H9 (cell line): ENCODE measurements at places on chromosomes 4 and X. TPM values are rescaled to one million over a fixed set of nuclear protein-coding genes. Genes with fewer than 3 reads are reported as not detected.

DNA sequence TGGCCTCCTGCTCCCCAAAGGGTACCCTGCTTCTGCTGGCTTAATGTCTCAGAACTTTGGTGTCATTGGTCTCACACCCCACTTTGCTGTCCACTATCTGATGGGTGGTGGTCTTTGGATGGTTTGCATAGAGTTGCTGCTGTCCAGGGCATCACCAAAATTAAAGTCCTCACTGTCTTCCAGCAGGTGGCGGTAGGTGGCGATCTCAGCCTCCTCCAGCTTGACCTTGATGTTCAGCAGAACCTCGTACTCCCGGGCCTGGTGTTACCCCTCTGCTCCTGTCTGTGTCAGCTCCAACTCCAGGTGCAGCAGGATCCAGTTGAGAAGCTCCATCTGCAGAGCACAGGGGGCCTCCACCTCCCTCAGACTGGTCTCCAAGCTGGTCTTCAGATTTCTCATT is 1169.5 kb upstream of the PABPC4L start:
- DNase-seq = peak; percentile 50

DNA sequence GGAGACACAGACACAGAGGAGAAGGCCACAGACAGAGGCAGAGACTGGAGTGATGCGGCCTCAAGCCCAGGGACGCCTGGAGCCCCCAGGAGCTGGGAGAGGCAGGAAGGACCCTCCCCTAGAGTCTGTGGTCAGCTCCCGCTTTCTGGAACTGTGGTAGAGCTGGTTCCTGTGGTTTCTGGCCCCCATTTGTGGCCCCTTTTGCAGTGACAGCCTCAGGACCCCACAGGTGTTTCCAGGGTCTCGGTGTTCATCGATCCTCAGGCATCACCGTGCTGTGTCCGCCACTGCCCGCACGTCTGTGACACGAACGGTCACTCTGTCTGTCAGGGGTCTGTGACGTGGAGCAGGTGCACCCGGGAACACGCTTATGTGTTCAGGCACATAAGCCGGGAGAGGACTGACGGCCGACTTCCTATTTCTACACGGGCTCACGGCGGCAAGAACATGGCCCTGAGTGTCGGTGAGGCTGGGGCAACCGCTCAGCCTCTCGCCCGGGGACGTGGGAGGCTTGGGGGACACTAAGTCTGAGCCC is 7.9 kb downstream of the GTPBP6 start:
- DNase-seq = no peak

DNA sequence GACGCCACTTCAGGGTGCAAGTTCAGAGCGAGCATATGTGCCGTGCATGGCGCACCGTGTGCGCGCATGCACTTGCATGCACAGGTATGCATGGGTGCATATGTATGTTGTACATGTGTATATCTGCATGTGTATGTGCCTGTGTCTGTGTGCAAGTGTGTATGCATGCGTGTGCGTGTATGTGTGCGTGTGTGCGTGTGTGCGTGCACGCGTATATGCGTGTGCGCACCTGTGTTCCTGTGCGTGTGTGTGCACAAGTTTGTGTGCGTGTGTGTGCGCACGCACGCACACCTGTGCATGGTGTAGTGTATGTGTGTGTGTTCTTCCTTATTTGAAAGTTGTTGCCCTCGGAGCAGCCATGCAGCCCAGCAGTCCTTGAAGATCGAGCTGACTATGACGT is 76.8 kb downstream of the GPR143 start:
- no peak for DNase-seq

DNA sequence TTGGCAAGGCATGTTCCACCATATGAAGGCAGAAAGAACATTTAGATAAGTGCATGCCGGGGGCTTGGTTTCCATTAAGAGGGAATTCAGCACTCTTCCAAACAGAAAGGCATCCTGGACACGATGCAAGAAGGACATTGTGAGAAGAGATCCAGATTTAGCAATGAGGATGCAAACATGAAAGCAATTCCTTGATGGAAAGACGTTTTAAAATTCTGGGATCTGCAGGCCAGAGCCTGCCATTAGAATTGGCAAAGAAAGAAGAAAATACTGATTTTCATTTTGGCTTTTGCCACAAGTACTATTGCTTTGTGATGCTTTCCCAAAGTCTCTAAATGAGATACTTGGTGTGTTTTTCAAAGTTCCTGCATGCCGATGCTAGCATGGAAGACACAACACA is 367.6 kb downstream of the PPP3CA start:
- DNase-seq = no peak

- DNase-seq = no peak
Observed at GRCh38 chr4:158371158-158371557, 150.5 kb upstream of the RXFP1 start.

DNA sequence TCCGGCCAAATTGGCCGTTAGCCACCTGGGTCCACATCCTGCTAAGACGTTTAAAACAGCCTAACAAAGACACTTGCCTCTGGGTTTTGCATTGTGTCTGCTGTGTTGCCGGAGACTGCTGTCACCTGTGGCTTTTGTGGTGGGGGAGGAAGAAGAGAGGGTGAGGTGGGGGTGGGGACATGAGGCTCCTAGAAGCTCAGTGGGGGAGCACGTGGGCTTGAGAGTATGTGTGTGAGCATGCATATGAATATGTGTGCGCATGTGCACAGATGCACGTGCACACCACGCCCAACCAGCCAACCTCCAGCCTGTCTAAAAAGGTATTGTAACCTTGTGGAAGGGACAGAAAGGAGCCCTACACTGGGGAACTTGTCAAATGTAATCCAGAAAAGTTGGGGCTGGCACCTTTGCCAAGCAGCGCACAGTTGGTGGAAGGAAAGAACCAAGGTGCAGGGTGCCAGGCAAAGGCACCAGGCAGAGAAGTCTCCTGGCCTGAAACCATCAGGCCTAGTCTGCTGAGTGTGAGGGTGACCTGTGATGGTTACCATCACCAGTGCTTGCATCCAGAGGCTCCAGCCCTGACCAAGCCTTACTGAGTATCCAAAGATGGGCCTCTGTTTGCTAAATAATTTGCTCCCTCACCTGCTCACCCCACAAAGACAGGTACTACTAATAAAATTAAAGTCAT is 10.1 kb upstream of the SASH3 start:
- DNase-seq = no peak

GRCh38 chrX:148593987-148594386 is 93.6 kb downstream of the AFF2 start:
- DNase-seq = no peak

DNA sequence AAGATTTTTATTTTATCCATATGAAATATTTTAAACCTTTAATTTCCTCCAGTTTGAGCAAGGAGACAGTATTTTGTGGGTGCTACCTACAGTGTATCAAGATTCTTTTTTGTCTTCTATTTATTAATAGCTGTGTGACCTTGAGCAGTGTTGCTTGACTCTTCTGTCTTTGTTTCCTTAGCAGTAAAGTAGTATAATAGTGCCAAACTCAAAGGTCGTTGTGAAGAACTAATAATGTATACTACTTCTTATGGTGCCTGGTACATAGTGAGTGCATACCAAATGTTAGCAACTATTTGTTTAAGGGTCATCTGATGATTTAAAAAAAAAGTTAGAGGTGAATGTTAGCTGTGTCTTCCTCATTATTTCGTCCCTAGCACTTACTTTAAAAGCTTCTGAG is 30.5 kb downstream of the SMARCAD1 start:
- no peak for DNase-seq

GRCh38 chr4:184012937-184013336 is 107.8 kb downstream of the STOX2 start:
- DNase-seq = no peak

- peak; percentile 82 for DNase-seq
Observed at GRCh38 chrX:139932901-139933796, at the start of gene ATP11C. ATP11C (minus strand) TSS chrX:139933053; CDS start chrX:139932042, 1,011 bp downstream.

- DNase-seq = no peak
Observed at GRCh38 chr4:173281406-173282255, 52.5 kb downstream of the HMGB2 start.

GRCh38 chrX:120561634-120562568 is 1.1 kb upstream of the CUL4B start:
- no peak for DNase-seq

- DNase-seq = no peak
Observed at GRCh38 chr4:176464748-176465147, 145.0 kb downstream of the SPCS3 start.

GRCh38 chr4:64777286-64777685 is 368.0 kb upstream of the TECRL start:
- no peak for DNase-seq

DNA sequence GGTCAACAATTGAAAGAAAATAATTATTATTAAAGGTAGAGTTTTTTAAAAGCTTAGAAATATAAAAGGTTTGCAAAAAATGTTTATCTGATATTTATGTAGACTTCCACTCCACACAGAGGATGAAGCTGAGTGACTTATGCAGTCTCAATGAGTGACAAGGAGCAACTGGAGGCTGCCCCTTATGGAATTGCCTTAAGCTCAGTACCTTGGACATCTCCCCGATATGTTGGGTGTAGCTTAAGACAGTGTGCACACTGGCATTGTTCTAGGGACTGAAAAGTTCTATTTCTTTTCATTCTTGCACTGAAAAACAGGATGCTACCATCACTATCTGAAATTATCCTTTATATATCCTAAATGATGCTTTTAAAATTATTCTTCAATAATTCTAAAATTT is 292.1 kb downstream of the PRDM5 start:
- no peak for DNase-seq

GRCh38 chr4:79662651-79663050 is 254.6 kb upstream of the GK2 start:
- DNase-seq = no peak

Gene IL13RA2
- not detected in 2 replicates for total RNA-seq

Gene PRDM8
- total RNA-seq = not detected in 2 replicates

Gene NPY5R
- 4.2 and 5.7 TPM in 2 replicates for total RNA-seq

Gene STBD1
- total RNA-seq = 1.1 TPM in 2 replicates

Gene CXorf49
- total RNA-seq = not detected in 2 replicates

Gene TKTL2
- not detected in 2 replicates for total RNA-seq

Gene ZNF518B
- 9.6 and 11.5 TPM in 2 replicates for total RNA-seq

Gene GABRQ
- total RNA-seq = 3.8 and 3.9 TPM in 2 replicates

Gene MEPE
- not detected in 2 replicates for total RNA-seq

Gene SMIM31
- not detected in 2 replicates for total RNA-seq

Gene ATP11C
- 26.4 and 28.4 TPM in 2 replicates for total RNA-seq

Gene HSD17B11
- total RNA-seq = 7.9 and 8.8 TPM in 2 replicates

Gene FDCSP
- not detected in 2 replicates for total RNA-seq

Gene UBA6
- total RNA-seq = 63.5 and 72.2 TPM in 2 replicates

Gene VCX3B
- total RNA-seq = not detected in 2 replicates

Gene CDX4
- total RNA-seq = 5.0 and 5.2 TPM in 2 replicates

Gene EDNRA
- 0.75 and 1.6 TPM in 2 replicates for total RNA-seq

Gene ADH1C
- total RNA-seq = not detected in 2 replicates
